Muscle of leg (tissue), 16 donors: ENCODE measurements at places on chromosomes 11 and 22. TPM values are rescaled to one million over a fixed set of nuclear protein-coding genes. Genes with fewer than 3 reads are reported as not detected.

The SEPTIN5 gene
- total RNA-seq: 67.6 TPM

The EHF gene
- not detected for total RNA-seq

The GLYAT gene
- total RNA-seq: not detected

The ARCN1 gene
- total RNA-seq: 86.4 TPM

GRCh38 chr11:57597916-57598830, 688 bp downstream of the SERPING1 start:
- DNase-seq: peak; percentile 95

- DNase-seq: no peak
Measured at GRCh38 chr11:76690736-76691135, 20.2 kb upstream of the LRRC32 start.

DNA sequence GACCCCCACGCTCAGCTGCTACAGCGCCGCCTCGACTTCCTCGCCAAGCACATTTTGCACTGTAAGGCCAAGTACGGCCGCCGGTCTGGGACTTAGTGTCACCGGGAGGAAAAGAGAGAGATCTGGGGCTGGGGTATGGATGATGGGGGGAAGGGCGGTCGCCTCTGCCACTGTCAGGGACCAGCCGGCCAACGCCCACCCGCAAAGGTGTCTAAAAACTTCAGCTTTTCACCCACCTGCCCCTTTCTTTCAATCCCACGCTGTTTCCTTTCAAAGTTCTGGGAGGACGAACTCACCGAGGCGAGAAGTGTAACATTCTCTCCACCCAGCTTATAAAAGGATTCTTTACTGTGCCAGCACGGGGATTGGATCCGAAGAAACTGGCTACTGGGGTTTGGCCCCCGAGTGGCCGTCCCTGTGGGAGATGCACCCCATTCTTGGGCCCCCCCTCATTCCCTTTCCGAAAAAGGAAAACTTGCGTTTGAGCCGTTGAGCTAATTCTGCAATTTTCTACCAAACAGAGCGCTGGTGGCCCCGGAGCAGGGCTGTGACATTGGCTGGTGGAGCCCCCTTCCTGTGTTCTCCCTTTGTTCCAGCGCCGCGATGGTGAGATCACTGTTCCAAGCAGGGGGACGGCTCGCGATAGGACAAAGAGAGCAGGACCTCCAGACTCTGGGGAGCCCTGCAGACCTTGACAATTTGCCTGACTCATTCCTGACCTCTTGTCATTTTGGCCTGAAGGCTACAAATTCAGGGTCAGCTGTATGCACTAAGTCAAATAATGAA, 1.8 kb downstream of the FJX1 start:
- DNase-seq: peak; percentile 83

- peak; percentile 69 for DNase-seq
Measured at GRCh38 chr11:112634551-112634950, 326.7 kb upstream of the NCAM1 start.

DNA sequence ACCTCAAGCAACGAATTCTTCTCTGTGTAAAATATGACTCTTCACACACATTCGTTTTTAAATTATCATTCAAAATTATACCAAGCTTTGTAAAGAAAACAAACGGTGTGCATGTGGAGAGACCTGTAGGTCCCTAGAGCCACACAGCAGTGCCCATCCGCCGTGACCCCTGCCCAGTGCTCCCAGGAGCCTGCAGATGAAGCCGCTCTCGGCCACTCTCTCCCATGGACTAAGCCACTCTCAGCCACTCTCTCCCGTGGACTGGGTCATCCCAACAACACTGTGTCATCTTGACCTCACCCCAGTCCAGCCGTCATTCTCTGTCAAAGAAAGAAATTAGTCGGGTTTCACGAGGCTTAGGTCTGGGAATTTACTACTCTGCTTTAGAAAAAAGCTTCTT, 391.6 kb downstream of the BRD1 start:
- DNase-seq: no peak

GRCh38 chr11:770642-771616, 6.4 kb downstream of the GATD1 start:
- DNase-seq: no peak

GRCh38 chr11:62004473-62004872, 37.0 kb upstream of the FTH1 start:
- DNase-seq: peak; percentile 52

DNA sequence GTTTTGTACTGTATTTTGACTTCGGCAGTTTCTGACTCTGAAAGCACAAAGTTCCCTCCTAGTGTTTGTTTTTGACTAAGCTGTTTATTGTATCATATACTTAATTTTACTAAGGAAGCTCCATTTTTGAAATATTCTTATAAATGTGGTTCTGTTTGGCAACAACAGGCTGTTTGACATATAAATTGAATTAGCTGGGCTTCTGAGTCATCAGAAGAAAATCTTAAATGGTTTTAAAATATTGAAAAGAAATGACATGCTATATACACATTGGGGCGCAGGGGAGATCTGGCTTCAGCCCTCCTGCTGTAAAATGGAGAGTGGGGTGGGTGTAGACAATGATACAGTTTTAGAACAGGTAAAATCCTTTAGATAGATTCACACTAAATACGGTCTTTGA, 38.6 kb downstream of the SHISA8 start:
- no peak for DNase-seq
